Hematopoietic multipotent progenitor cell treated with erythropoietin and hydrocortisone succinate and interleukin-3 and kit ligand, for 15 days (in vitro differentiated cells): ENCODE measurements at places on chromosomes 12 and 14.
A peak's percentile ranks its signal among the peaks of the same experiment; 100 is the strongest.

- no peak for DNase-seq
Observed at GRCh38 chr12:116856729-116857128, 24.5 kb downstream of the HRK start.

GRCh38 chr12:131487388-131488124 is 223.3 kb upstream of the SFSWAP start:
- DNase-seq = no peak

GRCh38 chr12:7212678-7213077 is 23.2 kb downstream of the PEX5 start:
- DNase-seq = no peak

- no peak for DNase-seq
Observed at GRCh38 chr14:77275041-77275580, 4.1 kb upstream of the NGB start.

DNA sequence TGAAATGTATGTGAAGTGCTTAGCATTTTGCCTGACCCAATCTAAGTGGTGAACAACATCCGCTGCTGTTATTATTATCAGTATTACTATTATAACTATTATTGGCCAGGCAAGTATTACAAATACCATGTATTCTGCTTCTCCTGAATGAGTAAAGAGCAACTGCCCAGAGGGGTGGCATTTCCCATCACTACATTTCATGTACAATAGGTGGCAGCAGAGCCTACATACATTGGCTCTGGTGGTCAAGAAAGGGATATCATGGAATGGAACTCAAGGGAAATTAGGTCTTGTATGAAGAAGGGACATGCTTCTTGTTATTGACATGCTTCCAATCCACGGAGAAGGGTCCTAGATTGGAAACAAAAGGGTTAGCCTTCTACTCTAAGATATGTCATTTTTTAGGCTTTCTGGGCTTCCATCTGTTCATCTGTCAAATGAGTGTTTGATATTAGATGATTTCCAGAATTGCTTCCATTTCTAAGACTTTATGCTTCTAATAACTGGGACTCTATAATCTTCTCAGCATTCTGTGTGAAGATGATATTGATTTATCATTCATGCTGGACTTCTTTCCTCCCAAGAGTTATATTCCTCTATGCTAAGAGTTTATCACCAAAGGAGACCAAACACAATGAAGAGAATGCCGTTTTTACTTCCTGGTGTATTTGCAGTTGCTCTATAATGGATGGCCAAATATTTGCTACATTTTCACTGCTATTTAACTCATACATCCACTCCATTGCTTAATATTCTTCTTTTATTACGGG is 239.1 kb downstream of the SSPN start:
- DNase-seq = peak; percentile 19

- no peak for DNase-seq
Observed at GRCh38 chr14:92698393-92698792, 50.0 kb downstream of the LGMN start.

DNA sequence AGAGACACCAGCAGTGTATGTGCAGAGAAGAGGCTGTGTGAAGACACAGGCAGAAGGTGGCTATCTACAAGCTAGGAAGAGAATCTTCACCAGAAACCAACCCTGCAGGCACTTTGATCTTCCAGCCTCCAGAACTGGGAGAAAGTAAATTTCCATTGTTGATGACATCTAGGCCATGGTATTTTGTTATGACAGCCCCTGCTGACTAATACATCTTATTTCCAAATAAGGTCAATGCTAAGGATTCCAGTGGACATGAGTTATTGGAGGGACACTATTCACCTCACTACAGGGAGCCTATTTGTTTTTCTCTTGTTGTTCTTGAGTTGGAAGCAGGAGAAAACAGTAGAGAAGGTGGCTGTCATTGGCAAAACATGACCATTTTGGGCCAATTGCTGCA is 88.5 kb upstream of the RIN3 start:
- DNase-seq = no peak

DNA sequence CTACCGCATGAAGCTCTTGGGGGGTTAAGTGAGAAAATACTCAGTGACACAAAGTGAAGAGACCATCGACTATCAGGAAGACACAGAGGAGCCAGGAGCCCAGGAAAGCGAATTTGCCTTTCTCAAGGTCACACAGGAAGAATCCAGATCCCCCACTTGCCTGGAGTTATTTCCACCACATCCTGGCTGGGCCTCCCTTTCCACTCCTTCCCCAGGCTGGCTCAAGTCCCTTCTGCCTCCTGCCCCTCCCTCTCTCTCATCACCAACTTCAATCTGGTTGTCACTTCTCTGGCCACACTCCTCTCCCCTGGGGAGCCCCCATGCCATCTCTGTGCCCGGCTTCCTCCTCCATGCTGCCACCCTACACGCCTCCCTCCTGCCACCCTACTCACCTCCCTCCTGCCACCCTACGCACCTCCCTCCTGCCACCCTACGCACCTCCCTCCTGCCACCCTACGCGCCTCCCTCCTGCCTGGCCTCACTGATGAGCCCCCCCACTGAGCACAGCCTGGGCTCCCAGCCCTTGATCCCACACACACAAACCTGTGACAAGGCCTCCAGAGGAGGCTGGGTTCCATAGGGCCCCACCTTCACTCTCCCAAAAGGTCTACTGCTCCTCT is 6.3 kb downstream of the SCNN1A start:
- DNase-seq = no peak

DNA sequence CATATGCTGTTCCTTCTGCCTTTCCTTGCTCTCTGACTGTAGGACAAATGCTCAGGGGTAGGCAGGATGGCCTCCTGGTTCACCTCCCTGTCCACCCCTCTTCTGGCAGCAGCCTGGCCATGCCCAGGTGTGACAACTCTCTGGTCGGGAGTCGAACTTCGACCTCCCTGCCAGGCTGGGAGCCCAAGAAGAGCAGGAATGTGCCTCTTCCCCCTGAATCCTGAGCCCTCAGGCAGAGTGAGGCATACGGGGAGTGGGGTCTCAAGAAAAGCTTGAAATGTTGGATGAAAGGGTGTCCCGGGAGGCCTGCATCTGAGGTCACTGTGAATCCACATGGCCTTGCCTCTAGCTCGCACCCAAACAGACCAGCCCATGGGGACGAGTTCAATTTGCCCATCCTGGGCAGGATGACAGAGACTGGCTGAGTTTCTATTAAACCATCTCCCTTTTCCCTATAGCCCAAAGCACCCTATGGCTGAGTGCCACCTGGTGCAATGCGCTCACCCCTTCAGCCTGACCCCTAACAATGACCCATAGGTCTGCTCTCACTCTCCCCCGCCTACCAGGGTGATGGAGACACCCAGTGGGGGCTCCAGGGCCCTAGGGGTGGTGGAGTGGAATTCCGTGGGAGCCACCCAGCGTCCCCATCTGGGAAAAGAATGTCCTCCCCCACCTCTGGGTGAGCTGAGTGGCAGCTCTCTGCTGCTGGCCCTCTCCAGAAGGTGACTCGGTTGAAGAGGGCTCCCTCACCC is 52.9 kb upstream of the DIO3 start:
- DNase-seq = no peak

DNA sequence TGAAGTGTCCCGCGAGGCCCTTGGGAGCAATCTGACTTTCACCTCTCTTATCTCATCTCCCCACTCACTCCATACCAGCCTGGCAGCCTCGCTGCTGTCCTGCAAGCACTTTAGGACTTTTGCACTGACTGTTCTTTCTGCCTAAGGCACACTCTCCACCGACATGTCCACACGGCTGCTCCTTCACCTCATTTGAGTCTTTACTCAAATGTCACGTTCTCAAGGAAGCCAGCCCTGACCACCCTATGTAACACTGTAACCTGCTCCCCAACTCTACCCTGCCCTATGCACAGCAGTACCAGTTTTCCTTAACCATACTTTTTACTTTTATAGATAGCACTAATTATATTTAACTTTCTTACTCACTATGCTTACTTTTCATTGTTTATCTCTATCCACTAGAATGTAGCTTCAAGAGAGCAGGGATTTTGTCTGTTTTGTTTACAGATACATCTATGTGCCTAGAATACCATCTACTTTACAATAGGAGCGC is 32.0 kb downstream of the PRKD1 start:
- no peak for DNase-seq

DNA sequence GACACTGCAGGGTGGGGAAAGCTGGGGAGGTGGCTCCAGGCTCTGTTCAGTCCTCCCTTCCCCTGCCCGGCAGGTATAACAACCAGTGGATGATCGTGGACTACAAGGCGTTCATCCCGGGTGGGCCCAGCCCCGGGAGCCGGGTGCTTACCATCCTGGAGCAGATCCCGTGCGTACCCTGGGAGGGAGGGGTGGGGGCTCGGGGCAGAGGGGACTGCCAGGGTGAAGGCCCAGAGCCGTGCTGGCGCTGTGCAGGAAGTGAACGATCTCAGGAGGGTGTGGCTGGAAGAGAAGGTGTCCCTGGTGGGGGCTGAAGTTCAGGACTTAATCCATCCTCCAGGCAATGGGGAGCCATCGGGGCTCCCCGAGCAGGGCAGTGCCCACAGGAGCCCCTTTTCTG is 18.9 kb downstream of the SDS start:
- no peak for DNase-seq

- DNase-seq = no peak
Observed at GRCh38 chr12:15733136-15733535, 56.1 kb downstream of the EPS8 start.
